ENCODE measurements at places on chromosomes 7 and 10.

- DNase-seq, result no peak
These were observed 24.9 kb upstream of the TNRC18 start for GRCh38 chr7:5448378-5449037.

DNA sequence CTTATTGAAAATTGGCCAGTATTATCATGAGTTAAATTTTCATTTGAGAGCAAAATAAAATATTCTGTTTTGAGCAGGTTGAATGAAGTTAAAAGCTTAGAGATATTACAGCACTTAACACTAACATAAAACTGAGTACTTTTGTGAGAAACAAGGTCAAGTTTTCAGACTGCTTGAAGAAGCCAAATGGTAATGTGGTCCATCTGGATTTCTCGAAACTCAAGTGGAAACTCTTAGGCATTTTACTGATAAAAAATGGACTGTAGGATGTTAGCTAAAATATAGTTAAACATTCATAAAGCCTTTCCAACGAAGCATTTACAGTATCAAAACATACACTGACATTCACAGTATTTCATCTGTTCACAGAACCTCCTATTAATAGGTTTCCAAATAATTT lies 528.1 kb upstream of the SEMA3D start:
- DNase-seq, result no peak

GRCh38 chr10:13839430-13839990 lies 252.7 kb downstream of the PRPF18 start:
- DNase-seq, result no peak

DNA sequence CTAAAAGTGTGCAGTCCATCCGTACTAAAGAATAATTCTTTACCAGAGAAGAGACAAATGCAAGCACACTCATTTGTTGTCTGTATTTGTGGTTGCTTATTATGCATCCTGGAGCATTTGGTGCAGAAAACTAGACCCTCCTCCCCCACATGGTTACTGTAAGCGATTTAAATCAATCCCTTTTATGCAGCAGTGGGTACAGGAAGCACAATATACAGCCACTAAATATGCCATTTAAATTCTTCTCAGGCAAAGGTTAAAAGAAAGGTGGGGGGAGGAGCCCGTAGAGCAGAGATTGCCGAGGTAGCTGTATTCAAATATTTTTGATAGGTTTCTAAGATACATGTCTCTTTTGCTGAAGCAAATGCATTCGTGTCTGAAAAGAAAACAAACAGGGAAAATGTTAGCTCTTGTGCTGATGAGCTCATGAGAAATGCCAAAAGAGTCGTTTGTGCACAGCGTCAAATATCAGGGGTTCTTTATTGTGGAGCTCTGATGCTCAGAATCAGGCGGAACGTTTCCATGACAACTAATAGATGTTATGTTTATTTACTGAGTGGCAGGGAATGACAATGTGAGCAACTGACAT lies 131.3 kb upstream of the NPVF start:
- DNase-seq, result no peak

GRCh38 chr7:151187409-151188251 lies 580 bp upstream of the ASB10 start:
- DNase-seq, result no peak

GRCh38 chr10:24235471-24235870 lies 26.5 kb downstream of the KIAA1217 start:
- DNase-seq, result no peak
